Activated gamma-delta T cell (primary cell): ENCODE measurements at places on chromosomes 4 and X.

DNA sequence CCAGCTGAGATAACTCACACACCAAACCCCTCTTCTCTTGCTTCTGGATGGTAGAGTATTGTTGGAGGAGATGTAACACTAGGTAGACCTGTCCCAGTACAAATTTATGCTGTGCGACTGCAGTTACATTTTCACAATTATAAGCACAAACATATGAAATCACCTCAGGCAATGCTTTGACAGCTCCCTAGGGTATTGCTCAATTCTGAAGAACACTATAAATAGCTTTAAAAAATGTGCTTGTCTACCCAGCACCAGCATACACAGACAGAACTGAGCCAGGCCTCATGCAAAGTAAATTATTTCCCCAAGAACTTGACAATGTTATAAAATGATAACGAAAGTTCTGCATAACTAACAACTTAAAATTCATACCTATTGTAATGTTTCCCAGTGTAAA is 1999.1 kb upstream of the ADGRL3 start:
- no peak for DNase-seq

DNA sequence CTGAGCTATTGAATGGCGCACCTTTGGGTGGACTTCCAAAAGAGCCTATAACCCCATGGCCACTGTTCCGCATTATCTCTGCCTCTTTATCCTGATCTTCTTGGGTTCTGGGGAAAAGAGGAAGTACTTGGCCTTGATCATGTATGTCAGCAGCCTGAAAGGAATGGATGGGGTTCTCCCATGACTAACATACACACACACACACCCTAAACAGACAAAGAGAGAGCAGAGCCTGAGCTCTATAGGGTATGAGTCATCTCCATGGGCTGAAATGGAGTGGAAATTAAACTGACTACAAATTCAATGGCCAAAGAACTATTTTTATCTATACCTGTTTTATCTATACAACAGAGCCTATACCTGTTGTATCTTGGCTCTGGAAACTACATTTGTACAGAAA is 141.5 kb upstream of the MTMR8 start:
- DNase-seq: no peak

DNA sequence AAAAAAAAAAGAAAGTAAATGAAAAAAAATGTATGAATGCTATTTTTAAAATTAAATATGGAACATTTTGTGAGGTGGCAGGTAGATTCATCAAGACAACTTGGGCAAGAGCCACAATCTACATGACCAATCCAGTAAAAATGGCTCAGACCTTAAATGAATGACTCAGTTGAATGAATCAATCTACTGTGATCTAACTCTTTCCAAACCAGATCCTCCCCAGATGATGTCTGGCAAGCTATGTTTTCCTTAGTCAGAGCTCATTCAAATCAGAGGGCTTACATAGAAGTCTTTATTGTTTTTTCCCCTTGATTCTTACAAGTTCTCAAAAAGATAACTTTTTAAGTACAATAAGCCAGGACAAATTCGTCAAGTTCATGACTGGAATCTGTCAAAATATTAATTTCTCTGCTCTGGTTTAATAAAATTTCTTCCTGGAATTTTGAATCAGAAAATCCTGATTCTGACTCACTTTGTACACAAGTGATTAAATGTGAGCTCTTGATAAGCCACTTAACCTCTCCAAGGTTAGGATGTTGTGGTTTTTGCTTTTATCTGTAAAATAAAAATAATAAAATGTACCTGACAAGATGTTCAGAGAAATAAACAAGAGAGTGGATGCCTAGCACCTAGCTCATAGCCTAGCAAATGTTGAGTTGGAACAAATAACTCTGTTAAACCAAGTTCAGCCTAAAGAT is 105.6 kb upstream of the SMIM31 start:
- DNase-seq: no peak

GRCh38 chrX:40805404-40805803 is 70.1 kb upstream of the MED14 start:
- DNase-seq: no peak

GRCh38 chr4:143599827-143600226 is 86.3 kb downstream of the SMARCA5 start:
- no peak for DNase-seq

DNA sequence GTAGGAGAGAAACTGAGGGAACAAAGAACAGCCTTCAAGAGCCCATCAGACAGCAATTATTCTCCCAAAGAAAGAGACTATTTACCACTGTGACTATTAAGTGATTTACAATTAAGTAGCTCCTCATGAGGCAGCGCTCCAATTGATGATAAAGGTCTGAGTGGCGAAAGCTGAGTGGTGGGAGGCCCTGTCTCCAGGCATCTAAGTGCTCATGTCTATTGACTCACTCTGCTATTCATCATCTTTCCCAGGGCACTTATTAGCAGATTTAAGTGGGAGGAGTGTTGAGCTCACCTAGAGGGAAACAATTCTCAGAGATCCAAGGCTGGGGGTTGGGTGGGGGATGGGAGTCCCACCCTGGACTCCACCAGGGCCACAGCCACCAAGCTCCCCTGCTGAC is 23.3 kb downstream of the AMER1 start:
- no peak for DNase-seq

- DNase-seq: no peak
These were observed 61.6 kb upstream of the DHX15 start for GRCh38 chr4:24645765-24646550.

GRCh38 chr4:6616087-6616995 is 24.1 kb upstream of the MRFAP1 start:
- no peak for DNase-seq

DNA sequence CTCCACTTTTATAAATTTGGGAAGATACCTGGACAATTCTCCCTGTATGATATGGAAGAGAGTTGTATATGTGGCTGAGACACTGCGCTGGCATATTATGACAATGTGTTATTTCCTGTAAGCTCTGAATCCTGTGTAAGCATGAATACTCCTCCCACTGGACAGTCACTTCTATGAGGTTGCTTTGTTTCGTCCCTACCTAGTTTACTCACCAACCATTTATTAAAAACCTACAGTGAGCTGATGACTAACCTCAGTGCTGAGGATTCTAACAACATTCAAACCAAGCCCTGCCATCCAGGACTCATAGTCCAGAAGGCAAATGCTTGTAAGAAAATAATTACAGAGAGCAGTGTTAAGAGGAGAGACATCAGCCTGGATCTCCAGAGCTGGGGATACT is 1632.9 kb upstream of the TENM3 start:
- no peak for DNase-seq

DNA sequence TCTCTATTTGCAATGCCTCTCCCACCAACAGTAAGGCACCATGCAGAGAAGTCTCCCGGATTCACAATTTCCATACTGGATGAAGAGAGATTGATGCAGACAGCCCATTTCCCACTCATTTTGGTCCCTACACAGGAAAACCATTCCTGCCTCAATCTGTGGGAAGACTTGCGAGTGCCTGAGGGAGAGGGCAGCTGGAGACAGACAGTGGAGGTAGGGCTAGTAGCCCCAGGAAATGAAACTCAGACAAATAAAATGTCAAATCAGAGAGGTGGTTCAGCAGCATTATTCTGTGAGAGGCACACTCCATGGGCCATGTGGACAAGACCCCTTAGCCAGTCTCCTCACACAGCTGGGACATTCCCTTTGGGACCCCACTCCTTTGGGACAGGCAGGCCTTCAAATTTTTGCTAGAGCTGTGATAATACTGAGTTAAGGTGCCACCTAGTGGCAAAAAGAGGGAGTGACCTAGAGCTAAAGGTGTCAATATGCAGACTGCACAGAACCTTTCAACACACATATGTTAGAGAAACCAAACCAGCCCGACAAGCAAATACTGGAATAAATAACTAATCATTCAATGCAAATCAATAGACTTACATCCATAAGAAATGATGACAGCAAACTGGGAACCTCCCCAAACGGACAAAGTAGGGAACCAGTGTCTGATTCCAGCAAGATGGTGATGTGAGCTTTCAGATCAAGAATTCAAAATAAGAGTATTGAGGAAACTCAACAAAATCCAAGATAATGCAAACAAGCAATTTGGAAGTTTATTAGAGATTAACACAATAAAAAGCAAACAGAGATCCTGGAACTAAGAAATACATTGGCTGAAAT is 1865.3 kb upstream of the AGA start:
- no peak for DNase-seq

DNA sequence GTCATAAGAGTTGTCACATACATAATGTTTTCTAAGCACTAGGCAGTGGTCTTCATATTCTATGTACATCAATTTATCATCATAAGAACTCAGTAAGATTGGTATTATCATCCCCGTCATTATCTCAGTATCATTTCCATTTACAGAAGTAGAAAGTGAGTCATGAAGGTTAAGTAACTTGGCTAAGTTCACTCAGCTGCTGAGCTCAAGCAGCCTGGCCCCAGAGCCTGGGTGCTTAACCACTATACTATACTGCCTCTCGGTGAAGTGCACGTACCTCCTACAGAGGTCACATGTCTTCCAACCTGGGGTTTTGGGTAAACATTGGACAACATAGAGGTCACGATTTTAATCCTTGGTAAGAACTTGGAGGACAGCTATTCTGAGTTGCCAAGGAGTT is 161.5 kb upstream of the GATB start:
- DNase-seq: no peak

- DNase-seq: no peak
These were observed 67.5 kb upstream of the CXCL13 start for GRCh38 chr4:77538144-77538543.

DNA sequence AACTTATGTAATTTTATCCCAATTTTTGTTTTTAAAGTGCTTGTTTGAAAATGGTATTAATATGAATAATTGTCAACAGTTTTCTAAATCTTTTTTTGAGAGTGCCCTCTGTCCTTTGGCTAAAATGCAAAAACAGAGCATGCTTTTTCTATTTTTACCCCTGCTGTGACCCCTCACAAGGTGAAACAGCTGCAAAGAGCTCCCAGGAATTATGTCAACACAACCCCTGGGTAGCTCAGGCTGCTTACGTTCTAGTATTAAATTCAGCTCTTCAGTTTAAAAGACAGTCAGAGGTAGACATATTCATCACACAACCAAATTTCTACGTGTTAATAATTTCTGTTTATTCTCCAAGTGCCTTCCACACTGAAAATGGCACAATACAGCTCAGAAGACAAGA is 367.5 kb downstream of the PRDM5 start:
- no peak for DNase-seq

DNA sequence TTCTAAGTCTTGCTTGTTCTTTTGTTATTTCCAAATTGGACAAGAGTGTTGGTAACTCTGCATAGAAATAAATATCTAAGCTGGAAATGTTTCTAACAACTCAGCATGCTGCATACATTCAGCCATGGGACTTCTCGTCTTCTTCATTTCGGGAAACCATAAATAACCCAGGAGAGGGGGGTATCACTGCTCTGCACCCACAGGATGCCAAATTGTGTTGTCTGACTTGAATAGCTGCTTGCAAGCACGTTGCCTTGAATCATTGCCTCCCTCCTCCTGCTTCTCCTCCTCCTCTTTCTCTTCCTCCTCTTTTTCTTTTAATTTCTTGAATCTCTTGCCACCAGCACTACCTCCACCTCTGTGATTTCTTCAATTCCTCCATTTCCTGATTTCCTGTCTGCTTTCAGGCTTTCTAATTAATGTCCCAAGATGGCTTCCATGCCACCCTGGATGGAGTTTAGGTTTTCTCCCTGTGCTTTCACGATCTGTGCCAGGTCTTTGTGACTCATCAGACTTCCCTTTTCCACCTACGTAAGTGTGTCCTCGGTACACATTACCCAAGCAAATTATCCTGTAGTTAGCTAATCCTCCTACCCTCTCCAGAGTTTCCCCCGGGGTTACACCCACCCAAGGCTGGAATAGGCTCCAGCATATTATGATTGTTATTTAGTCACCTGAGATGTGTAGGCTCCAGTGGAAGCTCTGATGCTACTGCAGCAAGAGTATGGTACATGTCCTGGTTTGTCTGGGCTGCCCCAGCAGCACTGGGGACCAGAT is 122.6 kb upstream of the VCX3B start:
- DNase-seq: no peak
